Central memory CD4-positive, alpha-beta T cell (primary cell): ENCODE measurements at places on chromosomes 5 and 9.

GRCh38 chr9:87556039-87556438 is 58.4 kb downstream of the DAPK1 start:
- DNase-seq = no peak

GRCh38 chr5:151691706-151692105 is 5.0 kb upstream of the SPARC start:
- DNase-seq = no peak

DNA sequence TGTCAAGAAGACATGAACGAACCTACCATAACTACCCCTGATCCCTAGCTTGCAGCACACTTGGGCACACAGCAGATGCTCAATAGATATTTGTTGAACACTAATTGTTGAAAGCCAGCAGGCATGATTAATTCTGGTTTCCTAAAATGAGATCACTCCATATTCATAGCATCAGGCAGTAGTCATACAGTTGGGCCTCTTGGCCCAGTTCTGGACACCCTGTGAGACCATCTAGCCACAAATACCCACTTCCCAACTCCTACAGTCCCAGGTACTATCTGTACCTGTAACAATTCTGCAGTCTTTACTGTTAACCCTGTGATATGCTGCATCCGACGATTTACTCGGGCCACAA is 24.2 kb downstream of the P4HA2 start:
- DNase-seq = no peak

DNA sequence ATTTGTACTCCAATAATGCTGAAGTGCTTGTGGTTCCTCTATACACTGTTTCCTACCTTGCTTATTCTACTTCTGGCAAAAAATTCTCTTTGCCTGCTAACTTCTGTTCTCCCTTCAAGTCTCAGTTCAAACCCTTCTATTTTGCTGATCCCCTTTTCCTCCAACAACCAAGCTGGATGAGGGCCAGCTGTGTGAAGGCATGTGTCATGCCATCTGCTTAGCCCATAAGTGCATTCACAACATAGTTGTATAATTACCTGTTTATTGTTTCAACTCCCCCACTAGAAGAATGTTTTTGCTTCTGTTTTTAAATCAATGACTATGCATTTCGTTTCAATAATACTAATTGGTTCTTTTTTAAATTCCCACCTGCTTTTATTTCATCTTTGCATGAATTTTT is 1951.4 kb upstream of the WWC1 start:
- no peak for DNase-seq

DNA sequence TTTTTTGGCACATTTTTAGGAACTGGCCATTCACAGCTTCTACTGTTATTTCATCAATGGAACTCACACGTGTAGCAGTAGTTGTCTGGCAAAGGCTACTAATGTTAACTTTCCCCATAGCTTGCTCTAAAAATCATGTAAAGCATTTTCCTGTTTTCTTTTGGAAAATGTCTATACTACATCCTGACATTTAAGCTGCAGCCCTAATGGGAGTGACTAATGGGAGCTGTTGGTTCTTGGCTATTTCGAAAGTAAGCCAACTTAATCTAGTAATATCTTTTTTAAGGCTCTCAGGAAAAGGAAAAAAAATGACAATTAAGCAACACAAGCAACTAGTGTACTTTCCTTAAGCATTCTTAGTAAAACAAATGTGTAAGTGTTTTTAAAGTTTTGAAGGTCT is 169.2 kb downstream of the SLC12A2 start:
- DNase-seq = no peak

GRCh38 chr5:142938266-142938880 is 168.2 kb downstream of the ARHGAP26 start:
- DNase-seq = no peak

DNA sequence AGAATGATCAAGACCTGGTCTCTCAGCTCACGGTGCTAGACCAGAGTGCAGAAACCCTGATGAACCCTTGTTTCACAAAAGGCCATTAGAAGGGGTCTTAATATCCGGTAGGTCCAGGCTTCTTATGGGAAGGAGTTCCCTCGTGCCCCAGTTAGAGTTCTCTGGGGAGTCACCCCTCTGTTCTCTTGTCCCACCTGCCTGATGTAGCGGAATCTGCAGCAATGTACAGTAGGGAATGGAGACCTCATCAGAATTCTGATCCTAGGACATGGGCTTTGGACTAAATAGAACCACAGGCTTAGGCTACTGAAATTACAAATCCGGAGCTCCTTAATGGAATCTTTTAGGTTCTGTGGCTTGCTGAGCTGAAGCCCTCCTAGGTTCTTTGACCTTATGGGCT is 243.6 kb upstream of the IRX2 start:
- DNase-seq = no peak

- no peak for DNase-seq
Observed at GRCh38 chr9:78112004-78112403, 80.4 kb upstream of the GNAQ start.

DNA sequence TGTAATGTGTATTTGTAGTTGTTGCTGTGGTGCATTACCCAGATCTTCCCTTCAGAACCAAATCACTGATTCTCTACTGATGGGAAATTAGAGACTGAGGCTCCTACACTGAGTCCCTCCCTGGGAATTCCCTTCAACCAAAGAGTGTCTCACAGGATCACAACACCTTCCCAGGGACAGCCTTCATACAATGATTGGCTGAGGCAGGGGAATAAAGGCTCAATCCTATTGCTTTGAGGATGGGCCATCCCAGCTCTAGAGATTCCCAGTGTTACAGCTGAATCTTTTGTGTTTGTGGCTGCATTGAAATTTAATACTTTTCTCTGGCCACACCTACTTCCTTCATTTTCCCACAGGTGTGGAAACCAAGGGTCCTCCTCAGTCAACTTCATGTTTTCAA is 96.4 kb upstream of the ELL2 start:
- DNase-seq = no peak

GRCh38 chr9:91130796-91131318 is 230.9 kb downstream of the AUH start:
- no peak for DNase-seq

GRCh38 chr9:87596862-87597261 is 99.2 kb downstream of the DAPK1 start:
- no peak for DNase-seq
